ENCODE measurements at places on chromosomes 1 and 21. TPM values are rescaled to one million over a fixed set of nuclear protein-coding genes. Genes with fewer than 3 reads are reported as not detected.

DNA sequence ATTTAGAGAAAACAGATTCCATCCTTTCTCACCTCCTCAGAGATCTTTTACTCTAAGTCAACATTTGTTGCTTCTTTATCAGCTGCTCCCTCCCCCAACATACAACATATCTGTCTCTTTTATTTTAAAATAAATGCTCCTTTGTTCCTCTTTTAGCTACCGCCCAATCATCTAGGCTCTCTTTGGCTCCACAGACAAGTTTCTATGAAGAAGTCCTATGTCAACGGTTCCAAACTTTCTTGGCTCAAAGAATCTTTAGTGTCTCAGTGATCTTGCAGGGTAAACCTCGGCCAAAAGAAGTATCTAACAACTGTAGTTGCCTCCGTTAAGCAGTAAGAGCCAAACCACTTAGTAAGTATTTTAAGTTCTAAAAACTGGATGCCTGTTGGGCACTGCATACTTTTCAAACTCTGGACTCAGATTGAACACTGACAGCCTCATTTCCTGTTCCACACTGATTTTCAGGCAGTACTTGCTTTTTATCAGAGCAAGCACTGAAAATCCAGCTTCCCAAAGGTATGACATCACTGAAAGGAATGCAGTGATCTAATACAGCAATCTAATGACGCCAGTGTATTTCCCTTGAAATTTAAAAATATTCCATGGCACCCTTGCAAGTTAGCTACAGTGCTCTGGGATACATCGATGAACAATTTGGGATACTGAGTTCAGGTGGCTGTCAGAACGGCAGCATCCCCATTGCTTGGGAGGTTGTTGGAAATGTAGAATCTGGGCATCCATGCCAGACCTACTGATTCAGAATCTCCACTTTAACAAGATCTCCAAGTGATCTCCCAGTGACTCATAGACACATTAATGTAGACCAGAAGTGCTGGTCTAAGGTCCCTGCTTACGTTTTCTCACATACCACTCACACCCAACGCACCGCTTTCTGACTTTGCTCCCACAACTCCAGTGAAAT, 26.8 kb downstream of the EGLN1 start:
- peak; percentile 95 for DNase-seq

The HSD11B1 gene
- 2.1 TPM for total RNA-seq

DNA sequence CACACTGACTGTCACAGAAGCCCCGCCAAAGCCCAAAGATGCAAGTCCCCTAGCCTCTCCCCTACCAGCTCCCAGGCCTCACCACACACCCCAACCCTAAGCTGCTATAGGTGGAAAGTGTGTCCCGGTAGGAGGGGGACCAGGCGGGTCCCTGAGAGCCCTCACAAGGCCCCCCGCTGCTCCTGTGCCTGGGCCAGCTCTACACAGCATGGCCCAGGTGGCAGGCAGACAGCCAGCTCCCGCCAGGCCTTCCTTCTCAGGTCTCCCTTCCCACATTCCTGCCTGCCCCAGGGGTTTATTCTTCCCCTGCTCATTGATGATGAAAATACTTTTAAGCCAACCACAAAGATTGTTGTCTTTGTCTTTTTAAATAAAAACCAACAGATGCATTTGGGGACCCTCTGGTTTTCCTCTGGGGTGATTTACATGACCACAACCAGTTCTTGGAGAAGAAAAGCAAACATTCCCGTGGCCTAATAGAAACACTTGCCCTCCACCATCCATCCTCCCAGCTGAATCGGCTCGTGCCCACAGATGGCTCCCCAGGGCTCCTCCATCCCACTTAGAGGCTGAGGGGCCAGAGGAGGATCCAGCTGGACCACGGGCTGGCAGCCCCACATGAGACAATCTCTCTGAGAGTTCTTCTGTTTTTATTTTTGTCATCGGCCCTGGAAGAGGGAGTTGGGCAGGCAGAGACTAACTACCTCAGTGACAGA, 93.1 kb downstream of the DMRTB1 start:
- DNase-seq, result no peak

The ETV3L gene
- total RNA-seq, result not detected

Measured in kidney epithelial cell (primary cell).